ENCODE measurements at places on chromosomes 7 and 10.

GRCh38 chr7:14047709-14048399 lies 58.4 kb upstream of the ETV1 start:
- no peak for DNase-seq

DNA sequence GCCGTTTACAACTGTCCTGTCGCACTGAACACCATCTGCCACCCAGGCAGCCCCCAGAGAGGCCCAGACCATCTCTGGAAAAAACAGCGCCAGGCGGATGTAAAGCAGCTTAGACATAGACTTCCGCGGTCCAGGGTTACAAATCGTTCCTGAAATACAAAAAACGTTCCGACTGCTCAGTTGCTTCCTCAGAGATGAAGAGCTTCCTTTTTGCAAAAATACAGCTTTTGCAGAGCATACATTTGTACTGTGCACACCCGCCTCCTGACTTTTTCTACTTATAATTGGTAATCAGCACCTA lies 11.4 kb downstream of the DAGLB start:
- no peak for DNase-seq

GRCh38 chr10:75399461-75400162 lies 2.0 kb downstream of the ZNF503 start:
- DNase-seq, result no peak

- no peak for DNase-seq
Observed at GRCh38 chr10:118153287-118153686, 106.5 kb upstream of the RAB11FIP2 start.

GRCh38 chr10:133117688-133118071 lies 30.0 kb downstream of the ADGRA1 start:
- no peak for DNase-seq

- no peak for DNase-seq
Observed at GRCh38 chr10:97169911-97170693, 15.7 kb downstream of the SLIT1 start.

All from right renal cortex interstitium (tissue), 3 donors.